ENCODE measurements at places on chromosomes 5 and 9. TPM values are rescaled to one million over a fixed set of nuclear protein-coding genes. Genes with fewer than 3 reads are reported as not detected.

The SHOC1 gene
- not detected for total RNA-seq

The MYMK gene
- total RNA-seq = not detected

GRCh38 chr9:131008563-131008908 lies 438 bp upstream of the LAMC3 start:
- ATAC-seq = no peak

- no peak for ATAC-seq
Measured at GRCh38 chr9:108535526-108535925, 320.3 kb downstream of the ACTL7B start.

GRCh38 chr5:123208668-123209501 lies 119.8 kb downstream of the PRDM6 start:
- ATAC-seq = no peak

- ATAC-seq = no peak
Measured at GRCh38 chr9:115367780-115368525, 250.0 kb upstream of the TNC start.

- peak; percentile 70 for ATAC-seq
Measured at GRCh38 chr5:14415024-14415697, 166.4 kb upstream of the OTULINL start.

All from activated T-helper 17 cell treated with anti-CD3 and anti-CD28 coated beads, Interleukin-2, amount 50 U/mL, for 72 hours (primary cell).